Uterus (tissue), 4 donors: ENCODE measurements at places on chromosomes 3 and 15.

GRCh38 chr3:18188491-18188890, 236.6 kb downstream of the SATB1 start:
- no peak for DNase-seq

- no peak for DNase-seq
These were observed 138.3 kb upstream of the TPM1 start for GRCh38 chr15:62904041-62904910.

DNA sequence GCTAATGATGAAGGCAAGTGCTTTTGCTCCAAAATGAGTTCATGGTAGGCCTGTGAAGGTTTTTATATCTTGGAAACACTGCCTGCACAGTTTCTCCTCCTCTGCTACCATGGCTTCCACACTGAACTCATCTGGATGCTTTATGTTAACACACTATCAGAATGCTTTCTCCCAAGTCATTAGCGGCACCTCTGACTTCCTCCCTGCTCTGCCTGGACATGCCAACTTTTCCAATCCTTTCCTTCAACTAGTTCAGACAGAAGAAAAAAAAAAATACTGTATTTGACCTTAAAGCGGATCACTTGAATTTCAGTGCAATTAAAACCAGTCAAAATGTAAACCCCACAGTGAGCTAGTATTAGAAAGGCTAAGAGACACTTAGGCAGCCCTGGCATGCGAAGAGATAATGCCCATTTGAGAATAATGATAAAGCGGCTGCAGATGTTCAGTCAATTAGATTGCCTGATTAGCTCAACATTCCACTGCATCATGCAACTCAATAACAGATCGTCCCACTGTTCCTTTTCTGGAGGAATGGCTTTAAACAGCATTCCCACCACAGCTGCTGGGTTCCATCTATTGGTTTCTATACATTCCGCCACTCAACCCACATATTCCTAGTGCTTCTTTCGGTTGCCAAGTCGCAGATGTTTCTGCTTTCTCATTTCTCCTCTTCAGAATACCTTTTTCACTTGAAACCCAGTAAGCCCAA, 51.7 kb downstream of the CNTN3 start:
- DNase-seq: no peak

GRCh38 chr15:50138391-50138790, 19.4 kb upstream of the ATP8B4 start:
- no peak for DNase-seq

- no peak for DNase-seq
These were observed 730.6 kb upstream of the NECTIN3 start for GRCh38 chr3:110341047-110341446.

GRCh38 chr15:66907826-66908743, 157.3 kb upstream of the SMAD3 start:
- no peak for DNase-seq

DNA sequence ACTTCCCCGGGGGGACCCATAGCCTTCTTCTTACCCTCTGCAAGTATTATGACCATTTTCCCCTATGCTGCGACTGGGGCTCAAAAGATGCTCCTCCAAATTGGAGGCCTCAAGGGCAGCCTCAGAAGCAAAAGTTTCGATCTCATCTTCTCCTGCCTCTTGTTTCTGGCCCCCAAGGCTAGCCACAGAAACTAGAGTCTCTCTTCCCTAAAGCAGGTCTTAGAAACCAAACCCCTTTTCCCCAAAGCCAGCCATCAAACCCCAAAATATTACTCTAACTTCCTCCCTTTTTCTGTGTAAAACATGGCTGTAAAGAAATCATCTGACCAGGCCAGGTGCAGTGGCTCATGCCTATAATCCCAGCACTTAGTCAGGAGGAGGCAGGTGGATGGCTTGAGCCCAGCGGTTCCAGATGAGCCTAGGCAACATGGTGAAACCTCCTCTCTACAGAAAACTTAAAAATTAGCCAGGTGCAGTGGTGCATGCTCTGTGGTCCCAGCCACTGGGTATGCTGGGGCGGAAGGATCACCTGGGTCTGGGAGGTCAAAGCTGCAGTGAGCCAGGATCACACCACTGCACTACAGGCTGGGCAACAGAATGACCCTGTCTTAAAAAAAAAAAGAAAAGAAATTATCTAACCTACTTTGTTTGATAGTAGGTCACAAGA, 36.7 kb upstream of the MFGE8 start:
- no peak for DNase-seq

DNA sequence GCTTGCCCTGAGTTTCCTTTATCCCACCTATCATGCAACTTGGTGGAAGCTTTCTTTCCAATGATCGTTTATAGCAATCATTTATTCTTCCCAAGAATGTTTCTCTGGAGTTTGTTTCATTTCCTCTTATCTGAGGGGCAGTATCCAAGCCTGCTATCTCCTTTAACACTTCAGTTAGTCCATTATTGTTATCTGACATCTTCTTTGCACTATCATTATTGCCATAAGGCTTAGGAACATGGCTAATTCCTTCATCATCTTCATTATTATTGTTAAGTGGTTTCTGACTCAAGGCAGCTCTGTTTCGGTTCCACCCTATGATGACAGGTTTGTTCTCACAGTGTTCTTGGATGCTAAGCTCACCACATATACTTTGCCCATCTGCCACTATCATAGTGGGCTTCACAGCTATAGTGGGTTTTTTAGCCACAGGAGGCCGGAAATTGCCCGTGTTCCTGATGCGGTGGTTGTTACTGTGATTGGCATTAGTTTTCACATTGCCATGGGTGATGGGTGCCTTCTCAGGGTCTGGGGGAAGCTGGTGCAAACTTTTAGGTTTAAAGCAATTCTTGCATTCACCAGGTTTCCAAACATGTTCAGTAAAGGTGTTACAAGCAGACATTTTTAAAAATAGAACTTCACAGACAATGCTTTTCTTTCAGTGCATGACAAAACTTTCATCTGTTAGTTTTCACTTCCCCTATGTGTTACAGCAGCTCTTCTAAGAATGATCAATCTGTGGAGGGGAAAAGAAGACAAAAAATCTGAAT, 110.6 kb upstream of the TSPAN3 start:
- no peak for DNase-seq

GRCh38 chr15:39404767-39405181, 176.1 kb upstream of the THBS1 start:
- DNase-seq: no peak

- DNase-seq: no peak
These were observed 76.7 kb downstream of the ADAMTS17 start for GRCh38 chr15:100264994-100265640.

DNA sequence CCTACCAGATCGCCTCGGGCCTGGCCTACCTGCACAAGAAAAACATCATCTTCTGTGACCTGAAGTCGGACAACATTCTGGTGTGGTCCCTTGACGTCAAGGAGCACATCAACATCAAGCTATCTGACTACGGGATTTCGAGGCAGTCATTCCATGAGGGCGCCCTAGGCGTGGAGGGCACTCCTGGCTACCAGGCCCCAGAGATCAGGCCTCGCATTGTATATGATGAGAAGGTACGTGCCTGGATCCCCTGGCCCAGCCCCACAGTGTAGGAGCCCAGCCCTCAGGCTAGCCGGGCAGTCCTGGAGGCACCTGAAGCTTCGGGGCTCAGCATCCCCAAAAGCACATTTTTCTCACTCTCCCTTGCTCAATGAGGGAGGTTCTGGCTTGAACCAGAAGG, 135.8 kb downstream of the LRRK1 start:
- no peak for DNase-seq

DNA sequence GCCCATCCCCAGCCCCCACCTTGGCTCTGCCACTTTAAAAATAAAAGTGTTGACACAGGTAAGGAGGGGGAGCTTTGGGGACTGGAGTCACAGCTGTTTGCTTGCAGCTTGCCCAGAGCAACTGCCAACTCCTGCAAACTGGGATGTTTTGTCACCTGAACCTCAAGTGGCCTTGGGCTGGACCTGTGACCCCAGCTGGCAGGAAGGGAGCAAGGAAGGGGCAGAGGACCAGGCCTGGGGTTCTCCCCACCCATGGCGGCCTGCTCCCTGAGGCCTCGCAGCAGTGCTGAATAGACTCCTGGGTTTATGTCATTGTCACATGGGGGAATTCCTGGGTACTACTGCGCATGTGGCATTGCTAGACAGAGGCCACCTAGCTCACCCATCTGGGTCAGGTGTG, 246.9 kb upstream of the TLE3 start:
- no peak for DNase-seq

DNA sequence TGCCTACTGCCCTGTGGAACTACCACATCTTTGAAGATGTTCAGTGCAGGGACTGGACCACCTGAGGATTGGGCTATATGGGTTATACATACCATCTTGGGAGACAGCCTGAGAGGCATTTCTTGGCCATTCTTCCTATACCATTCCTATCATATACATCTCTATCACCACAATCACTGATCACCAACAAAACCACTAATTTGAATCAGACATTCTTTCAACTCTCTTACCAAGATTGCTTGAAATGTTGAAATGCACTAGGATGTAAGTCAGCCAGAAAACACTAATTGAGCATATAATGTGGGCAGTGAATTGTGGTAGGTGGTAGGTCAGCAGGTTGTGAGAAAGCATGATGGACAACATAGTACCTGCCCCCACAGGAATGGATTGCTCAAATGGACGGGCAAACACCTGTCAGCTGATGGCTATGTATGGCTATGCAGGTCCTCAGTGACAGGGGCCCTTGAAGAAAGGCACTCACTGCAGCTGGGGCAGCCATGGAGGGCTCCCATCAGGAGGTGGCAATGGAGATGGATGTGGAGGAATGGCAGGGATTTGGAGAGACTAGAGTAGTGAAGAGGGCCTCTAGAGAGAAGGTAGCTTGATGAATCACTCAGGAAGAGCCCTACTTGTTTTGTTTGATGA, 49.1 kb downstream of the AMOTL2 start:
- DNase-seq: no peak

DNA sequence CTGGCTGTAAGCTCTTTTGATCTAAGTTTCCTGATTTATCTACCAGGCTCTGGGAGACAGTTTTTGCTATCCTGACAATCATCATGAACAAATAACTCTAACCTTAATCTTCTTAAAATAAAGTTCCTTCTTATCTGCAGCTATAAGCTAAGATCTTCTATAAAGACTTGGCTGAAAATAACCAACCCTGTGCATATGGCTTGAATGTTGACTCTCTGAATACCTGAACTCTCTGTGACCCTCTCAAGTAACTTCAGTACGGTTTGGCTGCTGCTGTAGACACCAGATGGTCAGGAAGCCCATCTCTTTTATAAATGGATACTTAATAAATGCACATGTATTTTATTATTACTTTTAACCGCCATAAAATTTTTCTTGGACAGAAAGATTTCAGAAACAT, 412.4 kb upstream of the CBLB start:
- DNase-seq: no peak

DNA sequence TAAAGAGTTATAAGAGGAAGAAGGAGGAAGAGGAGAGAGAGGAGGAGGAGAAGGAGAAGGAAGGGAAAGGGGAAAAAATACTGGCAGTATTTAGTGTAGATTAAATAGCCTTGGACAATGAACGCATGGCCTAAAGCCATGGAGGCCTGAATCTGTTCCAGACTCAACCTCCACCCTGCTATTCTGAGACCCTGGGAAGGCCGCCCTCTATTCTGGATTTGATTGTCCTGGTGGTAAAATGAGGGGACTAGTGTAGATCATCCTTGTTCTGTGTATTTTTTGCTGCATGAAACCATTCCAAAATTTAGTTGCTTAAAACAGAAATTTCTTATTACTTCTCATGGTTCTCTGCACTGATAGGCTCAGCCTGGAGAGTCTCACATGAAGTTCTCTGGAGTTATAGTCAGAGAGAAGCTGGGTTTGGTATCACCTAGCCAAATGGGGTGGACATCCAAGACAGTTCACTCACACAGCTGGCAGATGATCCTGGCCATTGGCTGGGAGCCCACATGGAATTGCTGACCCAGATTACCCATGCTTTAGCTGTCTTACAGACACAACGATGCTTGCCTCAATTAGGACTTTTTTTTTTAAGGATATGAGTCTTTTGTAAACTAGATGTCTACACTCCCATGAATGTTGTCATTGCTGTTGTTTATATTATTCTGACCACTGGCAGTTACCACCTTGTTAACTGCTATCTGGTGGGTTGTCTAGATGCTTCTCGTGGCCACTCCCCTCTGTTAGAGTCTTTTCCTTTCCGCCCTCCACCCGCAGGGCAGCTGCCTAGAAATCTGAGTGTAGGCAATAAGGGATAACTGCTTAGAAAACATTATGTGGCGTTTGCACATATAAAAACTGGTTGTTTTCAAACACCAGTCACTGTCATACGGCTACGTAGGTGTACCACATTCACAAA, 149.9 kb downstream of the SST start:
- peak; percentile 29 for DNase-seq

DNA sequence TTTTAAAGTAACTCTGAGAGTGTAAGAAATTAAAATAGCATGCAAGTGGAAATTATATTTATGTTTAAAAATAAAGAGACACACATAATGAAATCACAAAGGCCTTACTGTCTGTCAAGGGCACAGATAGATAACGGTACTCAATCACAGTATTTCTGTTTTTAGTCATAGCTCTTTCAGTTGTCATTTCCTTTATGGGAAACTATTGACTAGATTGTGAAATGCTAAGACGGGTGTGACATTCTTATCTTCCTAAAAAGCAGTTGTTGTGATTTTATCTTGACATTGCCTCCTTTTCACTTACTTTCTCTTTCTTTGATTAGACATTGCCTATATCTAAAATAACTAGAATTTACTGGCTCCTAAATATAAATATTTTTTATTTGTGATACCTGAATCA, 100.1 kb upstream of the PLSCR5 start:
- DNase-seq: no peak

DNA sequence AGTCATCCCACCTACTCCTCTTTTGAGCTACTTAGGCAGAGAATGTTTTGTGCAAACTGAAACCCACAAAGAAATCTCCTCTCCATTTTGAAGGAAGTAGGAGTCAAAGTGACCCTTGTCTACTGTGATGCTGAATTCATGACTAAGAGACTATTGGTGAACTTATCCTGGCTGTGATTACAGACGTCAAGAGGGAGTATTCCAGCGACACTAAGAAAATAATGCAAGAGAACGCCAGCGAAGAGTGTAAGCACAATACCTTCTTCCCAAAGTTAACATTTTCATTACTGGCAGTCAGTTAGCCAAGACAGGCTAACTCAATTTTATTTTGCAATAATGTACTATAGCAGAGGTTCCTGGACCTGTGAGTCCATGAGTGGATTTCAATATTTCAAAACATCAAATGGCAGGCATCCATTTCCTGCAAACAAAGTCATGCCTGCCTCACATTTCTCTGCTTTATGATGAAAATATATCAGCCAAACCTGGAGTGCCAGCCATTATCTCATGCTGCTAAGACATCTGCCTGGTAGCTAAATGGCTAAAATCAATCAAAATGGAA, 59.0 kb downstream of the CTNNB1 start:
- no peak for DNase-seq

GRCh38 chr3:64047787-64048186, 24.5 kb upstream of the PSMD6 start:
- DNase-seq: no peak

- no peak for DNase-seq
These were observed 1.4 kb downstream of the FEZF2 start for GRCh38 chr3:62371720-62372591.

GRCh38 chr3:143657391-143657790, 190.9 kb downstream of the SLC9A9 start:
- no peak for DNase-seq

GRCh38 chr15:77027697-77028450, 32.9 kb downstream of the PSTPIP1 start:
- DNase-seq: peak; percentile 18

GRCh38 chr15:75656331-75656730, 8.6 kb downstream of the SNX33 start:
- DNase-seq: no peak

- DNase-seq: no peak
These were observed 767.1 kb downstream of the NTRK3 start for GRCh38 chr15:87489456-87489855.

- DNase-seq: no peak
These were observed 17.9 kb downstream of the STT3B start for GRCh38 chr3:31550452-31551251.

GRCh38 chr3:46301122-46301835, 52.6 kb upstream of the CCR2 start:
- DNase-seq: no peak
